NCI-H82 (cell line): ENCODE measurements at places on chromosomes 7 and 10.
A peak's percentile ranks its signal among the peaks of the same experiment; 100 is the strongest.

DNA sequence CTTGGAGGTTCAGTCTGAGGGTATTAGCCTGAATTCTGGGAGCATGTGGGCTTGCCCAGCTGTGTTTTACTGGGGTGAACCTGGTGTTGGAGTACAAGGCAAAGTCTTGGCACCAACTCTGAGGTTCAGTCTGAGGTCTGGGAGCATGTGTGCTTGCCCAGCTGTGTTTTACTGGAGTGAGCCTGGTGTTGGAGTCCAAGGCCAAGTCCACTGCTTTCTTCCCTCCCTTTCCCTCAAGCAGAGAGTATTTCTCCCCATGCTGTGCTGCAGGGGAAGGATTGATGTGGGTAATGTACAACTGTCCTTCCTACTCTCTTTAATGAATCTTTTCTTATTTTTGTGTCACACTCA is 236.1 kb downstream of the NXPH1 start:
- no peak for DNase-seq

DNA sequence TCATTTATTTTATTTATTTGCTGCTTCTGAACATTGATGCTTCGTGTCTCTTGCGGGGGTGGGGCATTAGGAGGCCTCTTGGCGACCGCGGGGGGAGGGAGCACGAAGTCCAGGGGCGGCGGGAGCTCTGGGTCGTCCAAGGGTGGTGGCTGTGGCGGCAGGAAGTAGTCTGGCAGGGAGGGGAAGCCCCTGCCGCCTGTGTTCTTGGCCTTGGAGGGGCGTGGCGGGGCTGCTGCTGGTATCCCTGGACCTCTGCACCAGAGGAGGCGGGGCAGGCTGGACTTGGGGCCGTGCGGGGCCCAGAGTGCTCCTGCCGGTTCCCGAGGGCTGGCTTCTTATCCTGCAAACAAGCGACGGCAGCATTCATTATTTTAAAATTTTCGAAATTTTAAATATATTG is 70.5 kb upstream of the ABI1 start:
- no peak for DNase-seq

DNA sequence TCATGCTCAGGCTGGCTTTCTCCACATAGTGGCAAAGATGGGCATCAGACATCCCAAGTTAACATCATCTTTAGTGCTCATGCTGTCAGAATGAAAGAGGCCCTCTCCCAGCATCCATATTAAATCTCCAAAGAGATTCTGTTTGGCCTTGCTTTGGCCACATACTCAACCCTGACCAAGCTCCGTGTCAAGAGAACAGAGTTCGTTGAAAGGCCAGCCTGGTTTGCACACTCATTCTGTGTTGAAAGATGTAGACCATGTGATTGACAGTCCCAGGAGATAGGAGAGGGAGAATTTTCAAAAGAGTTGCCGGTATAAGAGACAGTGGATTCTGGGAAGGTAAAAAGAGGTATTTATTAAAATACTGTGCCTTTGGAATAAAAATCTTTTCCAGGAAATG is 19.7 kb downstream of the MET start:
- DNase-seq, result no peak

DNA sequence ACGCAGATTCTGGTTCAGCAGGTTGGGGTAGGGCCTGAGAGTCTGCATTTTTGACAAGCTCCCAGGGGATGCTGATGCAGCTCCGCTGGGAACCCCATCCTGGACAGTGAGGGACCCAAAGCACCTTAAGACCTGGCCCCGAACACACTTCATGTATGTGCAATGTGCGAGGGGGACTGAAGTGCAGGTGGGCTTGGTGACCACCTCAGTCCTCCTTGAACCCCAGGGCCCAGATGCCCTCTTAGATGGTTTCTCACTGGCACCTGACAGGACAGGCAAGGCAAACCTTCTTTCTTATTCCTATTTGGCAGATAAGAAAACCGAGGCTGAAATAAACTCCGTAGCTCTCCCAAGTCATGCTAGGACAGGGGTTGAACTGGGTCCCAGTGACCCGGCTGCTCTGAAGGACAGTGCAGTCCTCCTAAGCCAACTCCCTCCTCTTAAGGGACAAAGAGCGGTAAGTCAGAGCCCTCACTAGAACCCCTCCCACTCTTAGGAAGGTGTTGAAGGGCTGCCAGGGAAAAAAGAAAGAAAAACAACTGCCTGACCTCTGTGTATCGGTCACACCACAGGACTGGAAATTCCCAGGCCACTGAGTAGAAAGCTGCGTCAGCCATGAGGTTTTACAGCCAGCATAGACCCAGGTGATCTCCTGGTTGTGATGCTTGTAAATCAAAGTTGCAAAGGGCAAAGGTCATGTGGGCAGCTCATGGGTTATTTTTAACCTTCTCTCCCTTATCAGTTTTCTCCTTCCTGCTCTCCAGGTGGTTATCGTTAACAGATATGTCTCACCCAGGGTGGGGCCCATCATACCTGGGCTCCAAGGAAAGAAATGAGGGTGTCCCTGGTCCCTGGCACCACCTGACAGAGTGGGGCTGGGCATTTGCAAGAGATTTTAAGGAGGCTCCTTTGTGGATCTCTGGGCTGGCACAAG is 90.9 kb upstream of the SMNDC1 start:
- DNase-seq, result no peak

GRCh38 chr10:130993612-130994011 is 317.9 kb downstream of the TCERG1L start:
- DNase-seq, result no peak

- DNase-seq, result peak; percentile 44
Observed at GRCh38 chr7:81244224-81244623, 325.4 kb upstream of the SEMA3C start.

DNA sequence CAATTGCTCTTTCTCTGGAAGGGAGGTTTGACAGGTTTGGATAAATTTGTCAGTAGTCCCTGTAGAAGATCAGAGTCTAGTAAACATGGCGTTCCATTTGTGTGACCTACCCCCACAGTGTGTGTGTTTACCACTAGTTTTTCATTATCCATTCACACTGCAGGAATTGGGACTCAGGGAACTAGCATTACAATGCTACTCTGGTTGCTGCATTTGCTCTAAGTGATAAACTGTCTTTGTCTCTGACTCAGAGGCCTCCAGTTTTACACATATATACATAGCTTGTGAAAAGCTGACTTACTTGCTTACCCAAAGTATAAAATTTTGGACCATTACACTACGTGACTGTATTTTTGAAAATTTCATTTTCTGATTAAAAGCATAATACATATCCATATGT is 1604.0 kb downstream of the REEP3 start:
- DNase-seq, result no peak

DNA sequence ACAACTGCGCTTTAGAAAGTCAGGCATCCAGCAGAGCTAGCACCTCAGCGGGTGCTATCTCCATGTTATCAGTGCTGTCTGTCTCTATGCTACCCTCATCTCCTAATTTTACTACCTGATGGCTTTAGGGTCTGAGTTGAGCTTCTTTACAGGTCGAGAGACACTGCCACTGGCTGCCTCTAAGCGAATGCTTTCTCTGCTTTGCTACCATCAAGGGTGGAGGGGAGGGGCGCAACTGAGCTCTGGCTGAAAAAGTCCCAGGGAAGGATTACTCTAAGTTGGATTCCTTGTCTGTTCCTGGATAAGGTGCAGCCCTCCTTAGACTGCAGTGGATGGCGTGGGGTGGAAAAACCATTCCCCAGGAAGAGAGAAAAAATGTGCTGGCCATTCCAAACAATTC is 105.7 kb downstream of the CDK14 start:
- peak; percentile 9 for DNase-seq

DNA sequence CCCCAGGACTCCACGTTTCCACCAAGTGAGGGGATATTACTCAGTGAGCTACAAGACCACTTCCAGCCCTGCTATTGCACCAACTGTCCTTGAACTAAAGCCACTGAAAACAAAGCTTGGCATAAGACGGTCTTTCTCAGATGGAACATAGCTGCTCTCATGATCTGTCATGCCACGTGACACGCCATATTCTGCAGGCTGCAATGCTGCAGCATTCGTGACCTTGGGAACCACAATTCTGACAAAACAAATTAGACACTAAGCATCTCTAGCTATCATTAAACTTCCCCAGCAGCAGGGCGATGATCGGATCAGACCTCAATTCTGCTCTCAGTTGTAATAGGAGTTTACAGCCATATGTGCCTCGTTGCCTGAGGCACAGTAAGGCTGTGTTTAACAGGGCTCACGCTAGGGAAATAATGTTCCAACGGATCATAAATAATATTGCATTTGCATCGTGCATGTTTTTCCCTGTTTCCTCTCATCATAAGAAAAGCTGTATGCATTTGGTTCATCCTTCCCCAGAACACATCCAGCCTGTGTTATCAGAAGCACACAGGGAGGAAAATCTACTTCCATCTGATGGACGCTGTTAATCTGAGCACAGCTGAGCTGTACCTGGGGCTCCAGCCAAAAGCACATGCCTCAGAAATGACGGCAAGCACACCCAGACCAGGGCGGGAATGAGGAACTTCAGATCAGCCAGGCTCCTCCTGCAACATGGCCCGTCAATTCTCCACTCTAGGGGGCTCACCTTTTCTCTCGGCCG is 38.6 kb upstream of the CNPY1 start:
- DNase-seq, result no peak

DNA sequence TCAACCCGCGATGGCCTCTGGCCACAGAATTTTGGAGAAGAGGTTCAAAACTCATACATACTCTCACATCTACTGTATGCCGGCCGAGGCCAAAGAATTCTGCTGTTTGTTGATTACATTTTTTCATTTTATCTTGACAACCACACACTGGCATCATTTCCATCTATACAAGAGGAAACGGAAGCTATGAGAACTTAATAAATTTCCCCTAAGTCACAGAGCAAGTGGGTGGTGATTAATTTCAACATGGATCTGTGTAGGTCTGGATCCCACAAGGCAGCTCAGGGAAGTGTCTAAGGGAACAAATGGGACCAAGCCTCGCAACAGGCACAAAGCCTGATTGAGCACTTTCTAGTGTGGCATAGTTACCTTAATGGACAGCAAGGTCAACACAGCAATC is 18.0 kb downstream of the ELMO1 start:
- no peak for DNase-seq

GRCh38 chr7:137354961-137355360 is 11.4 kb upstream of the PTN start:
- no peak for DNase-seq

GRCh38 chr10:110758898-110759297 is 112.8 kb upstream of the PDCD4 start:
- DNase-seq, result peak; percentile 34
